ENCODE measurements at places on chromosomes 12 and 14.
A peak's percentile ranks its signal among the peaks of the same experiment; 100 is the strongest.

- DNase-seq = no peak
Observed at GRCh38 chr14:100498068-100498467, 89.1 kb downstream of the BEGAIN start.

DNA sequence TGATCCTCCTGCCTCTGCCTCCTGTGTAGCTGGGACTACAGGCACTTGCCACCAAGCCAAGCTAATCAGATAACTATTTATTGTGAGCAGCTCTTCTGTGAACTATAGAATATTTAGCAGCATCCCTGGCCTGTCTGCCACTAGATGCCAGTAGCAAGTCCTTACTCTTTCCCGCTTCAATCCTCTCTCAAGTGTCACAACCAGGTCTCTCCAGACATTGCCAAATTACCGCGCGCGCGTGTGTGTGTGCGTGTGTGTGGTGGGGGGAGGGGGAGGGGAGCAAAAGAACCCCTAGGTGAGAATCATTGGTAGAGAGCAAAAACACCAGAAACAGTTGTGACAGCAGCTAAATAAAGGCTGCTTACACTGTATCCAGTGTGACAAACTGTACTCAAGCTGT is 49.9 kb downstream of the PPP2R5E start:
- no peak for DNase-seq

GRCh38 chr12:63912651-63913050 is 68.2 kb downstream of the SRGAP1 start:
- DNase-seq = no peak

DNA sequence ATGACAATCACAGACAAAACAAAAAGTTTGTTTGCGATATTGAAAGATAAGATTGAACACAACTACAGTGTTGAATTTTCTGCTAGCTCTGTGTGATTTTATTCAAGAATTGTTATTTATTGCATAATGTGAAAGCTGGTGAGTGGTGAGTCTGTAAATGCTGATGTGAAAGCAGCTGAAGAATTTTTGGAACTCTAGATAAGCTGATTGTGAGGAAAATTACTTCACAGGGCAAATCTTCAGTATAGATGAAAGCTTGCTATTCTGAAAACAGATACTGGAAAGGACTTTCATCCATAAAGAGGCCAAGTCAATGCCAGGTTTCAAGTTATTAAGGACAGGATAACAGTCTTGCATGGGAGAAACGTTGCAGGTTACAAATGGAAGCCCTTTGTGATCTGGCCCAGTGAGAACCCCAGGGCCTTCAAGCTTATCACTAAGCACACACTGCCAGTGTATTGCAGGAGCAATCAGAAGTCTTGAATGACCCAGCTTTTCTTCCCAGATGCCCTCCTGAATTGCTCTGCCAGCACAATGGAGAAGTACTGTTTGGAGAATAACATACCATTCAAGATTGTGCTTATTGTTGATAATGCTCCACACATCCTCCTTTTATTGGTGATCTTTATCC is 153.7 kb downstream of the PCNX1 start:
- DNase-seq = no peak

- peak; percentile 86 for DNase-seq
Observed at GRCh38 chr12:130714091-130714590, 2.0 kb downstream of the RIMBP2 start.

- no peak for DNase-seq
Observed at GRCh38 chr12:77239617-77240016, 174.2 kb upstream of the E2F7 start.

Data from lower leg skin (tissue), 4 donors.